Activated CD8-positive, alpha-beta memory T cell treated with anti-CD3 and anti-CD28 coated beads for 4 hours (primary cell): ENCODE measurements at places on chromosomes 11 and 22.

GRCh38 chr11:120344302-120345004 lies 8.2 kb downstream of the ARHGEF12 start:
- DNase-seq = no peak

DNA sequence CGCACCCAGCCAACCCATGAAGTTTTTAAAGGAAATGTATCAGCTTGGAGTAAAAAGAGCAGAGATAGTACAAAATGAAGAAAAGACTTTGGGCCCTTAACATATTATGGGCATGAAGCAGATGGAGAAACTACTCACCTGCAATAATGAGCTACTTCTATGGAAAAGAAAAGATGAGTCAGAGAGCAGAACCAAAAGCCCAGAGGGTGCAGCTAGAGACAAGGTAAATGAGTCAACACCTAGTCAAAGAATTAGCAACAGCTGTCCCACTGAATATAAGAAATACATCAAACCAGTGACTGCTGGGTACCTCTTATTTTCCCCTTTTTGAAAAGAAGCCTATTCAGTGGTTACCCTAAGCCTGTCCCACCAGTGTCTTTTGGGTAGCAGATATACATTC lies 61.8 kb downstream of the RPL27A start:
- no peak for DNase-seq

DNA sequence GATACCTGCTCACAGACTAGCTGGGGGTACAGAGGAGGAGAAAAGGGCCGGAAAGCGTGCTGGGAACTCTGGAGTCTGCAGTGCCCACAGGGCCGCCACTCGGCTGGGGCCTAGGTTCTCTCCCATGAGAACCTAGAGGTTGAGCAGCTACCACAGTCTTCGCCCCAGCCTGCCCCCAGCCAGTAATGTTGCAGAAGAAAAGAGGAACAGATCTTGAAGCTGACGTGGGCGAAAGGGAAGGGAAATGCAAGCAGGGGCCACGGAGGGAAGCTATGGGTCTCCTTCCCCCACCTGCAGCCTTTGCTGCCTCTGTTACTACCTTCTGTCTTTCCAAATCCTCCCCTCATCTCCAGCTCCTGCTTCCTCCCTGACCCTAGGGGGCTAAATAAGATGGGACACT lies 28.8 kb upstream of the P2RY2 start:
- DNase-seq = no peak

DNA sequence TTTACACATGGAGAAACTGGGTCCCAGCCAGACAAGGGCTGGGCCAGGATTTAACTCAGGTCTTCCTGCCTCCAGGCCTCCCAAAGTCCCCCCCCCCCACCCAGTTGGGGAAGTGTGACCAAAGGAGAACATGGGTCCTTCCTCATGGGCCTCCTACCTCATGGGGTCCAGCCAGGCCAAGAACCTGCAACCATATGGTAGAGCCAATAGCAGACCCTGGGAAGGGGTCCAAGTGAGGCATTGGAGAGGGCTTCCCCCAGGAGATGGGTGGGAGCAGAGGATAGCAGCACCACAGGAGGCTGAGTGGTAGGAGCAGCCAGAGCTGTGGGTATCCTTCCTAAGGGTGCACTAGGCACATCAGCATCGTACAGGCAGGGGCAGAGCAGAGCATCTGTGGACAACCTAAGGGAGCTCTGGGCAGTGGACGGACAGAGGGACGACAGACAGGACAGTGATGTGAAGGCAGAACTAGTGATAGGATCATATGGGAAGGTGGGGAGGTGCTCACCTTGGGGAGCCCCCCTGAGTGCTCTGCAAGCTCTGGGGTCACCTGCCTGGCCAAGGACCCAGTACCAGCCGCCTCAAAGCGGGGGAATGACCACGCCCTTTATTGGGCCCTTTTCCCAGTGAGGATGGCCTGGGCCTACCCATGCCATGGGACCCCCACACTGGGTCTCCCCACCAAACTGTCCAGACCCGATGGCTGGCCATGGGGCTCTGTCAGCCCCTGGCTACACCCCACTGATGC lies 4.5 kb downstream of the ARVCF start:
- no peak for DNase-seq

GRCh38 chr11:122523846-122524805 lies 131.4 kb upstream of the UBASH3B start:
- DNase-seq = no peak

DNA sequence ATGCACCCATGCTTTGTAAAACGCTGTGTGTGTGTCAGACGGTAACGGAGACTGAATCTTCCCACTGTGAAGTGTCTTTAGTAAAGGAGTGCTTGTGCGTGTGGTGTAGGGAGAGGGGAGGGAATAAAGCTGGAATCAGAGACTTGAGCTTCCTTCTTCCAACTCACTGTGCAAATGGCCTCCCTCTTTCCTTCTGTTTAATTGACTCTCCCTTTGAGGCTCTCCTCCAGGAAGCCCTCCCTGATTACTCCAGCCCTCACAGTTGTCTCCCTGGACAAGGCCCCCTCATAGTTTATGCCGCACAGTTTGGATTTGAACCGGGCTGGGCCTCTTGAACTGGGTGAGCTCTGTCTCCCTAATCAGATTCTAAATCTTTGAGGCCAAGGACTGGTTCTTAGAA lies 23.0 kb upstream of the KCNJ11 start:
- no peak for DNase-seq

- no peak for DNase-seq
These were observed 68.8 kb downstream of the LRRC32 start for GRCh38 chr11:76601724-76602123.

DNA sequence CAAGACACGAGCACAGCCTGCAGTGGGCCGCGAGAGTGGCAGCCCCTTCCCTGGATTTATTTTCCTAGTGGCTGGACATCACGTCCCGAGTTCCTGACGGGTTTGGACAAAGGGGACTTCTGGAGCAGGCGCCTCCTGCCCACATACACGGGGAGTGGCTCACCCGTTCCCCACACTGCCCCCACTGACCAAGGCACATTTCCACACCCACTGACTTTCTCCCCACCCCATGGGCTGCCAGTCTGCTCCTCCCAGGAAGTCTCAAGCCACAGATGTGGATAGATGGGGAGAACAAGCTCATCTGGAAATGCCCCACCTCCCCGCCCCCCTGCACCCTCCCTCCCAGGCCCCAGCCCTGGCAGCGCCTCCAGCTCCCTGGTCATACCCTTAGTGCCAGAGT lies 34.0 kb upstream of the FADD start:
- DNase-seq = no peak

DNA sequence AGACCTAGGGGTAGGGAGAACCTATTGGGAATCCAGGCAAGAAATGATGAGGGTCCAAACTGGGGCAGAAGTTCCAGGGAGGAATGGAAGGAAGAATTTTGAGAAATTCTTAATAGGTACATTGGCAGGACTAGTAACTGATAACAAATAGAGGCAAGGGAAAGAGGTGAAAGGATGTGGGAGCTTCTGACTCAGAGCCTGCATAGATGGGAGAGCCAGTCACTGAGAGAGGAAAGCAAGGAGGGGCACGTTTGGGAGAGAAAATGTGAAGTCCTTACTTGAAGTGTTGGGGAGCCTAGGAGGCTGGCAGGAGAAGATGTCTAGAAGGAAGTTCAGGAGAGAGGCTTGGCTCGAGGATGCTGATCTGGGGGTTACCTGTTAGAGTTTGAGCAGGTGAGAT lies 104.6 kb upstream of the NCAM1 start:
- DNase-seq = no peak

GRCh38 chr22:50546326-50547262 lies 895 bp downstream of the KLHDC7B start:
- DNase-seq = no peak

DNA sequence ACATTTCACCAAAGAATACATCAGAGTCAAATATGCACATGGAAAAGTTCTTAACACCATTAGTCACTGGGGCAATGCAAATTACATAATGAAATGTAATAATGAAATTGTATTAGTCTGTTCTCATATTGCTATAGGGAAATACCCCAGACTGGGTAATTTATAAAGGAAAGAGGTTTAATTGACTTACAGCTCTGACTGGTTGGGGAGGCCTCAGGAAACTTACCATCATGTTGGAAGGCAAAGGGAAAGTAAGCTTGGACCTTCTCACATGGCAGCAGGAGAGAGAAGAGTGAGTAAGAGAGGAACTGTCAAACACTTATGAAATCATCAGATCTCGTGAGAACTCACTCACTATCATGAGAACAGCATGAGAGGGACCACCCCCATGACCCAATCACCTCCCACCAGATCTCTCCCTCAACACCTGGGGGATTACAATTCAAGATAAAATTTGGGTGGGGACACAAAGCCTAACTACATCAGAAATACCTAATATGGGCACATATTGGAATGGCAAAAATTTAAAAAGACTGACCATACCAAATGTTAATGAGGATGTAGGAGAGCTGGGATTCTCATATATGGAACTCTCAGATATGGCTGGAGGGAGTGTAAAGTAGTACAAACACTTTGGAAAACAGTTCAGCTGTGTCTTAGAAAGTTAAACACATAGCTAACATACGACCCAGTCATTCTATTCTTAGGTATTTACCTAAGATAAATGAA lies 65.1 kb upstream of the CD44 start:
- DNase-seq = no peak

- no peak for DNase-seq
These were observed 43.6 kb downstream of the PPARA start for GRCh38 chr22:46193898-46194310.

- DNase-seq = no peak
These were observed 78.3 kb downstream of the MICAL3 start for GRCh38 chr22:17945888-17946648.

GRCh38 chr11:8814923-8815240 lies 96.1 kb upstream of the AKIP1 start:
- DNase-seq = no peak

DNA sequence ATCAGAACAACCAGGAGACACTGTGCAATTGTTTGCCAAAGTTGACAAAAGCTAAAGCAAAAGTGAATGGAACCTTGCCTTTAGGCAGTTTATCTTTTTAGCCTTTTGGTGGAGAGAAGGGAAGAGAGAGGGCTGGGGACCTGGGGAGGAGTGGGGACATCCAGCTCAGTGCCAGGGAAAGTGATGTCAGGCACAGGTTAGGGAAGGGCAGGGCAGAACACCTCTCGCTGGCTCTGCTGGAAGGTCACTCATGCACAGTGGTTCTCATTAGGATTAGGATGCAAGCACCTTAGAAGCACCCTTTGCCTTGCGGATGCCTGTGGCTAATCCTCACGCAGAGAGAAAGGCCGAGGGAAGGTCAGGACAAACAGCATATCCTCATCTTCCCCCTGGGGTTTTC lies 14.3 kb upstream of the LINC01488 start:
- DNase-seq = no peak

- no peak for DNase-seq
These were observed 10.8 kb downstream of the SIK3 start for GRCh38 chr11:117087446-117087845.

- DNase-seq = no peak
These were observed 3.5 kb upstream of the EEF1G start for GRCh38 chr11:62577046-62577714.

DNA sequence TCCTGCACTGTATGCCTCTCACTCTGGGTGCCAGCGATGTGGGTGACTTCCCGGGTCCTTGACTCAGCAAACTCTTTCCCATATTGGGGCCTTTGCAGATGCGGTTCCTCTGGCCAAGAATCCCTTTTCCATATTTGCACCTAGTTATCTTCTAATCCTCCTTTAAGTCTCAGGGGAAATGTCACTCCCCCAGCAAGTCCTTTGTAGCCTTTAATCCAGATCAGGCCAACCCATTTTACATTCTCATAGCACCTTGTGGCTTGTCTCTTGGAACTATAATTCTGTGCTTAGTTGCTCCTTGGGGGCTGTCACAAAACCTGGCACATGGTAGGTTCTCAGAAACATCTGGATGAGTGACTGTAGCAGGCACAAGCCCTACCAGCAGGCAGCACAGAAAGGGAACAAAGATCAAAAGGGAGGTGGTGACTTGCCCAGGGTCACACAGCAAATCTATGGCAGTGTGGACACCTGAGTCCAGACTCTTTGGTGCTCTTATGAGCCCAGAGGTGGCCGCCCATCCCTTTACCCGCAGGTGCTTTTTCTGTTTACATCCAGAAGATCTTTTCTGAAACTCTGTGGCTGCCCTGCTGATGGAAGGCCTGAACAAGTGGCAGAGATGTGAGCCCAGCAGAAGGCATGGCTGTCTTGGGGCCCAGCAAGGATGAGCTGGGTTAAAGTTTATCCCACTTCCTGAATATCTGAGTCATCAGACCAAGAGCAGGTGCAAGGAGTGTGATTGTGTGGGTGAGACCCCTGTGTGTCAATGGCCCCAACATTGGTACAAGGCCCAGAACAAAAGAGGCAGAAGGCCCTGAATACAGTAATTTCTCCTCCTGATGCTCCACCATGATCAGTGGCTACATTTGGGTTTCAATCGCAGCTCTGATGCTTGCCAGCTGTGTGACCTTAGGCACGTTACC lies 78.6 kb upstream of the GRK3 start:
- DNase-seq = no peak

- no peak for DNase-seq
These were observed 3.9 kb upstream of the PLA2G3 start for GRCh38 chr22:31144223-31144622.

GRCh38 chr11:120236169-120237107 lies 3.5 kb upstream of the POU2F3 start:
- DNase-seq = no peak

GRCh38 chr11:94877443-94878200 lies 95.7 kb downstream of the CWC15 start:
- DNase-seq = no peak

GRCh38 chr11:33616552-33616951 lies 84.1 kb downstream of the C11orf91 start:
- no peak for DNase-seq

GRCh38 chr11:79371152-79371551 lies 69.7 kb downstream of the TENM4 start:
- no peak for DNase-seq

- no peak for DNase-seq
These were observed 60.8 kb upstream of the FAM181B start for GRCh38 chr11:82794490-82794889.

DNA sequence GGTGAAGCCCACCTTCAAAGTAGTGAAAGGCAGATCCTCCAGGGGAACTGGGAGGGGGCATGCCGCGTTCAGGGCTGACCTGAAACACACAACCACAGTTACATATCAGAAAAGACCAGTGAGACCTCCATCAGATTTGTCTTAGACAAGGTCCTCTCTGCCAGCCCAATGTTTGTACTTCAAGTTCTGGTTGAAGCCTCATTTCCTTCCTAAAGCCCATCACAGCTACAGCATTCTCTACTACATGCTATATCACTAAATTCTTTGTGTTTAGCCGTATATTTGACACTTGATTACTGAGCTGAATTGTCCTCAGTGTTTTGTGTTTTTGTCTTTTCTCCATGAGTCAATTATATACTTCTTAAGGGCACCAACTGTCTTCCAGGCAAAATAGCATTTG lies 40.1 kb downstream of the PI4KA start:
- DNase-seq = no peak
